ENCODE measurements at places on chromosomes 3 and 15.

- peak; percentile 99 for DNase-seq
Measured at GRCh38 chr15:45200799-45201556, 13.2 kb upstream of the SHF start.

GRCh38 chr15:88090481-88091011 lies 166.0 kb downstream of the NTRK3 start:
- DNase-seq, result no peak

DNA sequence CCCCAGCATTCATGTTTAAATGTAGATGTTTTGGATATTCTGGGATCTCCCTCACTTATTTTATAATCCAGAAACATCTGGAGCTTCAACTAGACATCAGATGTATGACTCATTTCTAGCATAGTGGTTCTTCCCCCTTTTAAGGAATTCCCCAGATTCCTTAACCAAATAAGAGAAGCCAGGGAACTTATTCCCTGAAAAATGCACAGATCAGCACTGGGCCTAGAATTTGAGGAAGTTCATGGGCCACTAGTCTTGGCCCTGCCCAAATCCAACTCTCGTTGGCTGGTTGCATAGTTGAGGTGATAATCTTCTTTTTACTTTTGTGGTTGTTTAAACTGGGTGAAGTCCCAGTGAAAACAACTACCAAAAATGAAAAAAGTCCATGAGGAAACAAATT lies 20.4 kb downstream of the RARRES1 start:
- no peak for DNase-seq

- DNase-seq, result peak; percentile 66
Measured at GRCh38 chr15:70447928-70448698, 315.2 kb downstream of the UACA start.
